Activated CD4-positive, alpha-beta T cell treated with anti-CD3 and anti-CD28 coated beads, Interleukin-2, amount 10 ng/mL, durations not matched to agents 24 days and 14 days (primary cell): ENCODE measurements at places on chromosomes 4 and X.
A peak's percentile ranks its signal among the peaks of the same experiment; 100 is the strongest.

GRCh38 chr4:96775501-96775900 lies 935.6 kb downstream of the PDHA2 start:
- no peak for DNase-seq

DNA sequence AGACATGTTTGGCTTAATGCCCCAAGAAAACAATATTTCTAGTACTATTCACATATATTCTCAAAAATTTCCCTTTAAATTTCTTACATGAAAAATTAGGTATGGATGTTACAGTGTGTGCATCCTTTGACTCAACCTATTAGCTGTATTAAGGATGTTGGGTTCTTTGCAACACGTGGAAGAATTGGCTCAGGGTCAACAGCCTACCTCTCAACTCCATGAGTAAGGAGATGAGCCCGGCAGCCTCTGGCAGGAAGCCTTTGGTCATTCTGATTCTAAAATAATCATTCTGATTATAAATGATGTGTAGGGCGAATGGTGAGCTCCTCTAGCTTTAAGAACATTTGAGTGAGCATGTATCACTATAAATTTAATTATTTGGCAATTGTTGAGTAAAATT lies 148.0 kb upstream of the WDFY3 start:
- no peak for DNase-seq

DNA sequence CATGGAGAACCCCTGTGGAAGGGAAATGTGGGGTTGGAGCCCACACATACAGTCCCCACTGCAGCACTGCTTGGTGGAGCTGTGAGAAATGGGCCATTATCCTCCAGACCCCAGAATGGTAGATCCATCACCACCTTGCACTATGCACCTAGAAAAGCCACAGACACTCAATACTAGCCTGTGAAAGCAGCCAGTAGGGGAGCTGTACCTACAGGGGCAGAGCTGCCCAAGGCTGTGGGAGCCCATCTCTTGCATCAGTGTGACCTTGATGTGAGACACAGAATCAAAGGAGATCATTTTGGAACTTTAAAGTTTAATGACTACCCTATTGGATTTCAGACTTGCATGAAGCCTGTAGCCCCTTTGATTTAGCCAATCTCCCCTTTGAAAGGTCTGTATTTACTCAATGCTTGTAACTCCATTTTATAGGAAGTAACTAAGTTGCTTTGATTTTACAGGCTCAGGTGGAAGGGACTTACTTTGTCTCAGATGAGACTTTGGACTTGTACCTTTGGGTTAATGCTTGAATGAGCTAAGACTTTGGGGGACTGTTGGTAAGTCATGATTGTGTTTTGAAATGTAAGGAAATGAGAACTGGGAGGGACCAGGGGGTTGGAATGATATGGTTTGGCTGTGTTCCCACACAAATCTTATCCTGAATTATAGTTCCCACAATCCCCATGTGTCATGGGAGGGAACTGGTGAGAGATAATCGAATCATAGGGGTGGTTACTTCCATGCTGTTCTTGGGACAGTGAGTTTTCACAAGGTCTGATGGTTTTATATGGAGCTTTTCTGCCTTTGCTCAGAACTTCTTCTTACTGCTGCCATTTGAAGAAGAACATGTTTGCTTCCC lies 352.6 kb downstream of the INPP4B start:
- no peak for DNase-seq

GRCh38 chr4:153890761-153891160 lies 101.9 kb upstream of the SFRP2 start:
- no peak for DNase-seq

DNA sequence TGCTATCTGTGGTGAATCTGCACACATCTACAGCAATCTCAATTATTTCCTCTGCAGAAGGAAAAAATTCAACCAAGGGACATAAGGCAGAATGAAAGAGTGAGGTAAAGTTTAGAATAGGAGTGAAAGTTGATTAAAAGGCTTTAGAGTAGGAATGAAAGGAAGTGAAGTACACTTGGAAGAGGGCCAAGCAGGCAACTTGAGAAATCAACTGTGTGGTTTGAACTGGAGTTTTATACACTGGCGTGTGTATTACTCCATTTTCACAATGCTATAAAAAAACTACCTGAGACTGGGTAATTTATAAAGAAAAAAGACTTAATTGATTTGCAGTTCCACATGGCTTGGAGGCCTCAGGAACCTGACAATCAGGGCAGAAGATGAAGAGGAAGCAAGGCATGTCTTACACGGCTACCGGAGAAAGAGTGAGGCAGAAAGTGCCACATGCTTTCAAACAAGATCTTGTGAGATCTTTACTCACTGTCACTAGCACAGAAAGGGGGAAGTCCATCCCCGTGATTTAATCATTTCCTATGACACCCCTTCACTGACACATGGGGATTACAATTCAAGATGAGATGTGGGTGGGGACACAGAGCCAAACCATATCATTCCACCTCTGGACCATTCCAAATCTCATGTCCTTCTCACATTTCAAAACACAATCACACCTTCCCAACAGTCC lies 234.8 kb downstream of the IL15 start:
- no peak for DNase-seq

DNA sequence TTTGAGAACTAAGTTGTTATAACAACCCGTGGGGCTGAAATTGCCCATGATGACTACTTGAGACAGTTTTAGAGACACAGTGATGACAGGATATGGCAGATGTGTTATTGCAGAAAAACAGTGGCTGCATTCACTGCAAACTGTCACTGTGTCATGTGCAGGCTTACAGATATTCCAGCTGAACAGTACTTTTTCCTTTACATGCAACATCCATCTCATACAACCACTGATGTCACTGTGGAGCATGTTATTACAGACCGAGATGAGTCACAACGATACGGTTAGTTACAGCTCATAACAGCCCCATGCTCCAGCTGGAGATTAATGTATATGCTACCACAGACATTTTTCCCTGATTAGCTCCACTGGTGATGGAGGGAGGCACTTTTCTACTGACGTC lies 207.4 kb downstream of the TMA16 start:
- DNase-seq, result no peak

DNA sequence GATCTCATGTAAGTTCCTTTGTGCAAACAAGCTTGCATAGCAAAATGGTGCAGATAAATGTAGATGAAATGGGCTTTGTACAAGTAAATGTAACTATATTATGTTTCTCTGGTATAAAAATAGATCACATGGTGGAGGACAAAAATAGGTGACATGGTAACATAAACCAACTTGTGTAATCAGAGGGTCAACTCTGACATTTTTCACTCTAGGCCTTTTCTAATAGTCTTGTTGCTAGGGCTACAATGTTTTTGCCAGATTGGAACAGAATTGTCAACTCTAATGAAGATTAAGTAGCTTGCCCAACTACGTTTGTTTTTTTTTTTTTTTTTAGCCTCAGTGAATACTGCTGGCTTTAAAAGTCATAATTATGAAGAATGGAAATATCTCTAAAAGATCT lies 11.5 kb downstream of the MAD2L1 start:
- DNase-seq, result no peak

- DNase-seq, result no peak
Measured at GRCh38 chr4:10696253-10696652, 11.7 kb upstream of the CLNK start.

- no peak for DNase-seq
Measured at GRCh38 chr4:145108128-145108527, 10.0 kb downstream of the ABCE1 start.

- no peak for DNase-seq
Measured at GRCh38 chr4:77097611-77098010, 21.8 kb upstream of the CCNI start.

- DNase-seq, result no peak
Measured at GRCh38 chr4:150381036-150381435, 200.9 kb upstream of the MAB21L2 start.

- no peak for DNase-seq
Measured at GRCh38 chr4:71453531-71453930, 114.7 kb downstream of the SLC4A4 start.

- peak; percentile 75 for DNase-seq
Measured at GRCh38 chr4:182448281-182449151, 205.3 kb downstream of the TENM3 start.

GRCh38 chrX:120752431-120753082 lies 122.7 kb upstream of the C1GALT1C1 start:
- DNase-seq, result peak; percentile 56

DNA sequence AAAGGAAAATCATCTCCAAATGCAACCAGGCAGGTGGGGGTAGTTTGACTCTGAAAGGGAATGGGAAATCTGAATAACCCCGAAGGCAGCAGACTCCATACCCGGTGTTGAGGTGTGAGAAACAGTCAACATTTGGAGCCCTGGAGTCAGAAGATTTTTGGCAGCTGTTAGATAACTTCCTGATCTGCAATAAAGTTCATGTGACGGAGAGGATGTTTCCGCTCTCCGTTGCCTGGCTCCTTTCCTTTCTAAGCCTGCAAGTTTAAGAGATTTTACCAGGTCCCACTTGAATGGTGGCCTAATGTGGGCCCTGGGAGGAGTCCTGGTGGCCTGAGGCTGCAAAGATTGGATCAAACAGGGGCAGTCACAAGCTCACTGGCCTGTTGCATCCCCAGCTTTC lies 27.7 kb downstream of the HAND2 start:
- DNase-seq, result peak; percentile 50

DNA sequence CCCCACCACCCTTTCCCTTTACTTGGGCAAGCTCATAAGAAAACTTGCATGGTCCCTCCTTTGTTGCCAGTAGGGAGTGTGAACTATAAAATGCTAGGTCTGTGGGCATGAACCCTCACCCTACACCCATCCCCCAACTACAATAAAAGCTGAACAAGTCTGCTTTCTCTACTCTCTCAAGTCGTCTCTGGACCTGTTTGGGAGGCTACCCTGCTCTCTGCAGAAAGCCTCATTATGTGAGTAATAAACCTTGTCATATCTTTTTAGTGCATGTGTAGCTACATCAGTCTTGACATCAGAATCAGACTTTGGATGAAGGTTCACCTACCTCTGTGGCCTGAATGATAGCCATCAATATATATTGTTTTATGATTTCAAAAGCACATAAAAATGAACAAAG lies 155.4 kb upstream of the FAM241A start:
- no peak for DNase-seq

- no peak for DNase-seq
Measured at GRCh38 chr4:4990857-4991540, 28.3 kb downstream of the CYTL1 start.

DNA sequence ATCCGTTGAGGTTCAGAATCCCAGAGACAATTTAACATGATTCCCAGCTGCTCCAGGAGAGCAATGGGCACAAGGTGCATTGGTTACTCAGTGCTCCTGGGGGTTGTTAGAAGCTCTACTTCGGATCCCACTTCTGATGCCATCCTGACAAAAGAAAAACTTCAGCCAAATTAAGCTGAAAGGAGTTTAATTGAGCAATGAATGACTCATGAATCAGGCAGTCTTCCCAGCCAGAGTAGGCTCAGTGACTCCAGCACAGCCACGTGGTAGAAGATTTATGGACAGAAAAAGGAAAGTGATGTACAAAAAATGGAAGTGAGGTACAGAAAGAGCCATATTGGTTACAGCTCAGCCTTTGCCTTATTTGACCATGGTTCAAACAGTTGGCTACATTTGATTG lies 95.7 kb downstream of the PWWP3B start:
- DNase-seq, result no peak

DNA sequence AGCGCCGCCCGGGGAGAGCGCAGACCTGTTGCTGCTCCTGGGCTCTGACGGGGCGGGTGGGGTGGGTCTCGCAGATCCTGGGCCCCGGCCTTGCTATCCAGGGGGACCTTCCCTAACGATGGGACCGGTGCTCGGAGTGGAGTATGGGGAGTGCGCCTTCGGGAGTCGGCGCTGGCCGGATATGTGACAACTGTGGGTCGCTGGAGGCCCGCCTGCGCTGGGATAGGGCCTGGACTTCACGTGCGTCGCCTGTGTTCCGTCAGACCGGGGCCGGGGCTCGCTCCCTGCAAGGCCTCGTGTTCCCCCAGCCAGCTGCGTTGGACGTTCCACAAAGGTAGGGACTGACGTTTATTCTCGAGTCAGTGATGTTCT lies 1.3 kb downstream of the TBL1X start:
- peak; percentile 75 for DNase-seq

GRCh38 chr4:182874304-182874751 lies 42.9 kb downstream of the DCTD start:
- DNase-seq, result no peak

GRCh38 chr4:86816501-86817273 lies 32.5 kb downstream of the SLC10A6 start:
- DNase-seq, result no peak

GRCh38 chr4:148842843-148843242 lies 400.6 kb upstream of the NR3C2 start:
- DNase-seq, result no peak

DNA sequence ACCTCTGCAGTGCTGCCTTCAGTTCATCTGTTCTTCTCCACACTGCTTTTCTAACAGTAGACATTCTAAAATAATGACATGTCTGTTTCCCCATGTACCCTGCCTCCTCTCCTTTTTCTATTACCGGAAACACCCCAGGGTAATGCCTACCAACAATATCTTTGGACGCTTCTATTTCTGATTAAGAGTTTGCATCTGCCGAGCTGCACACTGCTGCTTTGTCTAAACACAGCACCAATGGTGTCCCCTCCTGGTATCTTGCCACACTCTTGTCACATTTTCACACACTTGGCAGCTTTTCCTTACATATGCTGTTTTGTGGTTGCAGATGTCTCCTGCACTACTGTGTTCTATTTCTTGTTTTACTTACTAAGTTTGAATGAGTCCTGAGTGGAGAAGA lies 288.8 kb downstream of the GRIA2 start:
- DNase-seq, result no peak

DNA sequence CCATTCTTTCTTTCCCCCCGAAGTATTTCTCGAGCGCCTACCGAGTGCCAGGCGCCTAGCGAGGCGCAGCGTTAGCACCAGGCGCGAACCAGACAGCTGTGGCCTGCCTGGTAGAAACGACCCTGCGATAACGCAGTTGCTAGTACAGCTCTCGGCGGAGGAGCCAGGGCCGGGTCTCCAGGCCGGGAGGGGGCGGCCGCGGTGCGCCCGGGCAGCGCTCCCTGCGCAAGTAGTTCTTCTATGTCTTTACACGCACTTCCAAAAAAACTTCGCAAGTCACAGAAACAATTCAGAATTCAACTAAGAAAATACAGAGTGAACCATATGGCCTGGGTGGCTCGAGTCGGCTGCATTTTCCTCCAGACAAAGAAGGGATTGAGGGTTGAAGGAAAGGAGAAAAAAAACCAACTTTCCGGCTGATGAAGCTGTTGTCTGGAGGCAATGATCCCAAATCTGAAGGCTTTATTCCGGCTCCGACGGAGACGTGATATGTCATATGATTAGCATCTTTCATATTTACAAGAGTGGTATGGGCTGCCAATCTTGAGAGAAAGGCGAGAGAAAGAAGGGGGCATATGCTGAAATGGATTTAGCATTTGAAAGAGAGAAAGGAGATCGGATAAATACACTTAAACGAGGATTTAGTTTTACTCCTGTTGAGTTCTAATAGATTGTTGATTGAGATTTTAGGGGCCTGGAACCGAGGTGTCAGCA lies 7.2 kb upstream of the NEUROG2 start:
- peak; percentile 84 for DNase-seq

GRCh38 chr4:156598138-156598681 lies 373.4 kb downstream of the PDGFC start:
- no peak for DNase-seq

- no peak for DNase-seq
Measured at GRCh38 chr4:19786616-19787015, 465.1 kb upstream of the SLIT2 start.

GRCh38 chr4:73387552-73387951 lies 16.5 kb upstream of the ALB start:
- no peak for DNase-seq

- DNase-seq, result no peak
Measured at GRCh38 chr4:183422962-183423631, 21.3 kb upstream of the CDKN2AIP start.

GRCh38 chr4:70706044-70706461 lies 15.7 kb upstream of the RUFY3 start:
- no peak for DNase-seq
